Stimulated activated CD8-positive, alpha-beta memory T cell treated with anti-CD3 and anti-CD28 coated beads, Interleukin-15, amount 100 ng/mL, for 1 hour (primary cell): ENCODE measurements at places on chromosomes 7 and 10.

- DNase-seq: no peak
These were observed 87.9 kb upstream of the KAT6B start for GRCh38 chr10:74738542-74738941.

GRCh38 chr10:55065185-55065584 lies 264.2 kb upstream of the PCDH15 start:
- no peak for DNase-seq

- DNase-seq: no peak
These were observed 240.0 kb upstream of the NFE2L3 start for GRCh38 chr7:25911738-25912607.

GRCh38 chr7:21616796-21617436 lies 74.1 kb downstream of the DNAH11 start:
- DNase-seq: no peak

DNA sequence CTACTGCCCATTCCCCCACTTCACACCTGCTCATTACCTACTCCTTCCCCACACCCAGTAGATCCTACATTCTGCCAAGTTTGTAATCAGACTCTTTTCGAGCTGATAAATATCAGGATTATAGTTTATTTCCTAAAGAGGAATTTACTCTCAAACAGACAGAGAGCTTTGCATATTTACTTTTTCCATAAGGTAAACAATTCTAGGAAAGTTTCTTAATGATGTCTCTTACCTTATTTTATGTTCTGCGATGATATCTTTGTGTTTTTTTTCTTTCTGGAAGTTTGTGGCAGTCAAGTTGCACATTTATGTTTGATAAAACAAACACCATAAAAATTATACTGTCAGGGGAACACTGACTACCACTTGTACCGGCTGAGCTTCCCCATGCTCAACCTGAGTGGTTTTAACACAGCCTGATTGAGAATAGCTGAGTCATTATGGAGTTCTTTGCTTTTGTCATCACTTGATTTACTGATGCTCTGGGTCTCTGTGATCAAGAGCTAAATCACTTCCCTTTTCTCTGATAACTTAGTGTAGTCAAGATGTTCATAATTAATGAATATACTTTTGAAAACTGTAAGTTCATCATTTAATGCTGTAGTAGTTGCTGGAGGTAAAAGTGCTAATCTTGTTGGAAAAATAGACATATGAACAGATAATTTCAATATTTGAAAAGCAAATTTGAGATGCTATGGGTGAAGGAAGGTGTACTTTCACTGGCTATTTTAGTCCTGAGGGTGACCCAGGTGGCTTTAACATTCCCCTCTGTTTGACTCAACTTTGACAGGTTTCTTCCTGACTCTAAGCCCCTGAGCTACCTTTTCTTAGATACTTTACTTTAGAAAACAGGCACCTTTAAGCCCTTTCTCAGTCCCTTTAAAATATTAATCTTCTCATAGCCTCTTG lies 1034.5 kb upstream of the LRRTM3 start:
- DNase-seq: no peak

GRCh38 chr7:130896898-130897514 lies 163.0 kb upstream of the KLF14 start:
- DNase-seq: peak; percentile 48

- no peak for DNase-seq
These were observed 1123.5 kb upstream of the AUTS2 start for GRCh38 chr7:68474661-68475216.

DNA sequence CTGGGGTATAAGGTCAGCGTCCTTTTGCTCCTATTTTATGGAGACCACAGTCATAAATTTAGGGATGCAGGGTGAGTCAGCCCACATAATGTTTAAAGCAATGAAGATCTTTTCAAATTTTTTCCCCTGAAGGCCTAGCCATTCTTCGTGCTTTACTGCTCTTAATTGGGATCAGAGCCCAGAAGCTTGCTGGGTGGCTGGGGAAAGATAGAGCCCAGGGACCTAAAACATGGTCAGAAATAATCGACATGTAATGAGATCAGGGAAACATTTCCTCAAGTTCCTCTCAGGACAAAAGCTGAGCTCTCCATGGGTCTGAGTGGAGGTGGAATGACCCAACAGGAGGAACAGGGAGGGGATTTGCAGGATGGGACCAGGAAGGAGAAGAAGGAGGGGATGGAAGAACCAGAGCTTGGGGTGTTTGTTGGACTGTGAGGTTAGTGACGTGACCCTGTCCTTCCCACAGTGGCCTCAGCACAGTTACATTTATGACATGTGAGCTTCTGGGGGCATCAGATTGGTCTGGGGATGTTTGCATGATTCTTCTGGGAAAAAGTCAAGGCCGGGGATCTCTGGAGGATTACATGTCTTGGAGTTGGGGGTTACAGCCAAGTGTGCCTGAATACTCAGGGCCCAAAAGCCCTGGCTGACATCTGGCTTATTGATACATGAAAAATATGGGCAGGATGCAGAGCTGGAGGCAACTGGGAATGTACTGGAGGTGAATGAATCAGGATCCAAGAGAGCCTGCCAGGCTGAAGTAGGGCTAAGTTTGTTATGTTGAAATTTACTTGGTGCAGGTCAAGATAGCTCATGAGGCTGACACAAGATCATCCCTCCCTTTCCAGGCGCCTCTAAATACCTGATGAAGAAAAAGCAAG lies 477.9 kb downstream of the RPS24 start:
- no peak for DNase-seq

DNA sequence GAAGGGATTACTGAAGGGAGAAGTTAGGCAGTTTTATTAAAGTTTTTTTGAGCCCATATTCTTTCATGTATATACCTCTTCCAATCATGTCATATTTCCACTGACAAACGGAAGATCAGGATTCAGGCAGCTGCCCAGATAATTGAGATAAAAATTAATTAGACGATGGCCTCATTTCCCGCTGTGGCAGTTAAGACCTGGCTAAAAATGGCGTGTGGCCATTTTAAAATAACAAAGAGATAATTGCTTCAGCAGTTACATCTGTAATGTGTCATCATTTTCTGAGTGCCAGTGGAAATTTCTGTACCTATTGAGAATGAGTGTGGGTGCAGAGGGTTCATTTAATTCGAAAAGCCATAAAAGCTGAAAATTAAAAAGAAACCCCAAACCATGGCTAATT lies 215.1 kb downstream of the STK31 start:
- no peak for DNase-seq

GRCh38 chr7:16420329-16420648 lies 1.0 kb downstream of the CRPPA start:
- DNase-seq: no peak

DNA sequence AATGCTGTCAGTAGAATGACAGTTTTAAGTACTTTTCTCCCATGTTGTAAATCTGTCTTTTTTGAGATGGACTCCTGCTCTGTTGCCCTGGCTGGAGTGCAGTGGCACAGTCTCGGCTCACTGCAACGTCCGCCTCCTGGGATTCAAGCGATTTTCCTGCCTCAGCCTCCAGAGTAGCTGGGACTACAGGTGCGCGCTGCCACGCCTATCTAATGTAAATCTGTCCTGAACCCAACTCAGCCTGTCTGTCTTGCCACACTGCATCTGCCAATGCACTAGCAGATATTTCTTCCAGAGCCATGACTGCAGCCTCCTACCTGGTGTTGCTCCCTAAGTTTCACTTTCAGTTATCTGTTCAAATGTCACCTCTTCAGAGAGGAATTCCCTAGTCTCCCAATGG lies 264.1 kb downstream of the PHF14 start:
- DNase-seq: no peak

DNA sequence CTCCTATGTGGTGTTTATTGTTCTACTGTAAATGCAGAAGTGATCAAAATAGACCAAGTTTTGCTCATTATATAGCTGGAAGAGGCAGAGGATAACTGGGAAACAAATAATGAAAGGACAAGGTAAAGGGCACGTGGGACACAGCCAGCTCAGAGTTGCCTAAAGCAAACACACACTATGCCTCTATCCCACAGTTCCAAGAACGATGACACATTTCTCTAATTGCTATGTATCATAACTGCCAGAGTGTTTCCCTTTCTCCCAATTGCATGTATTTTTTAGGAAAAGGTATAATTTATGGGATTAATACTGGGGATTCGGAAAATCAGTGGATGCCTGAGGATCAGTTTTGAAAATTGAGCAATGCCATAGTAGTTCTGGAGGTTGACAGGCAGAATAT lies 49.0 kb downstream of the CCDC71L start:
- no peak for DNase-seq

- no peak for DNase-seq
These were observed 544.3 kb upstream of the DPP6 start for GRCh38 chr7:153507885-153508284.

- no peak for DNase-seq
These were observed 179.4 kb upstream of the INHBA start for GRCh38 chr7:41882256-41882655.

DNA sequence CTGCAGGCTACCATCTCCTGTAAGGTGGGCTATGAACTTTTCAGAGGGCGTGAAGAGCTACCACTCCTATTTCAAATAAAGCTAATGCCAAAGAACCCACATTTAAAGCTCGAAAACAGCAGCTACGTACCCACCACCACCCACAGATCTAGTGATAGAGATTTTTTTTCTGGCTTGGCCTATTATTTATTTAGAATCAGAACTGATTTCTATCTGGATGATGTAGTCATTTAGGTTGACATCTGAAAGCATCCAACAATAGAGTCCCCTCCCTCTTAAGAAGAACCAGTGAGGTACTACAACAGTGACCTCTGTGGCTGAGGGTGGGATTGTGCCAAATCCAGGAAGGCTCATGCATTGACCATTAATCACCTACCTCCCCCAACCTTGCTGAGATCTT lies 113.8 kb upstream of the ADO start:
- DNase-seq: no peak

DNA sequence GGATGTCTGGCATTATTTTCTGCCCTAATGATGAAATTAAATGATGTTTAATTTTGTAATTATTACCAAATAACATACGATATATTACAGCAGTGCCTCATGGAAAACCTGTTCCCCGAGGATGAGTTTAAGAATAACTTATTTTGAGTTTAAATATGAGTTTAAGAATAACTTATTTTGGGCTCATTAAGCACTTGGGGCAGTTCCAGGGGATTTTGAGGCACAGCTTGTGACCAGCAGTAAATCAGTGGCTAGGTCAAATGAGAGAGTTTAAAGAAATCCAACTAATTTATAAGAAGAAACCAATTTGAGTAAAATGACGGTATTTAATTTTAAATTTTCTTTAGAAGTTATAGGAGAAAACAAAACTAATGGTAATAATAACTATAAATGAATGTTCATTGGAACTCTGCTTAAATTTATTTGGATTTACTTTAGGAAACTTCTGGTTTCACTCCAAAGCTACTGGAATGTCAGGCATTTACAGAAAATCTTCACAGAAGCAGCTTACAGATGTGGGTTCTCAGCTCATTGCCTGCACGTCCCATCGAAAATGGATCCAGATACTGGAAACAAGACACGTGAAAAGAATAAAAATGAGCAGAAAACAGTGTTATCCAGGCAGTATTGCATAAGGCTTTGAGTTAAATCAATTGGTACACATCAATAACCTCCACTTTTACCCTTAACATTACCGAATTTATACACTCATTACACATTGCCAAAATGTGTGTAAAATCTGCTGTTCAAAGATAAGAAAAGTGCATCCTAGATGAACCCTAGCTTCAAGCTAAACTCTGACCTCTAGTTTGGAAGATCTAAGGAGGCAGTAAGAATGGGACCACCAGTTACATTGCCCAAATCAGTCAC lies 784.5 kb upstream of the IGFBP3 start:
- DNase-seq: no peak

DNA sequence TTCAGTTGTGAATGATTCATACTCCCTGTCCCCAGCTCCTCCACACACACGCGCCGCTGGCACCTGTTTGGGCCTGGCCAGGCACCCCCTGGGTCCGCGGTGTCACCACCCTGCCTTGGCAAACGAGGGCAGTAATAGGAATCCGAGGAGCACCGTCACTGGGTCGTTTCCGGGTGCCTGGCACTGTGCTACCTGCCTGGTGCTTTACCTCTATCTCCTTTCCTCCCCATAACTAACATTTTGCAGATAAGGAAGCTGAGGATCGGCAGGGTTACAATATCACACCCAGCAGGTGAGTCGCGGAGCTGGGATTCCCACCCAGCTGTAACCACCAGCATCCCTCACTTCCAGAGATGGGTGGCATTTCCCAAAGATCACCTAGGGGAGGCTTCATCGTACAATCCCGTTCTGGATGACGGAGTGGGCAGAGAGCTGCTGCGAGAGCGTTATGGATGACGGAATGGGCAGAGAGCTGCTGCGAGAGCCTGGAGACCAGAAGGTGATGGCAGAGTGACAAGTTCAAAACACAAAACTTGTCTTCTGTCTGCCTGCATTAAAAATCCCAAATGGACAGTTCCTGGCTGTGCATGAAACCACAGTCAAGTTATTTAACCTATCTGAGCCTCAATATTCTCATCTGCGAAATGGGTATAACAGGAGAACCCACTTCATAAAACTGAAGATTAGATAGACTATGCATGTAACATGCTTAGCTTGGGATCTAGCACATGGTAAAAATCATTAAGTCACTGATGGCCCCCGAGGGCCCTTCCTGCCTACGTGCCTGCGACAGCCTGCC lies 1.1 kb upstream of the HSPA12A start:
- DNase-seq: no peak

DNA sequence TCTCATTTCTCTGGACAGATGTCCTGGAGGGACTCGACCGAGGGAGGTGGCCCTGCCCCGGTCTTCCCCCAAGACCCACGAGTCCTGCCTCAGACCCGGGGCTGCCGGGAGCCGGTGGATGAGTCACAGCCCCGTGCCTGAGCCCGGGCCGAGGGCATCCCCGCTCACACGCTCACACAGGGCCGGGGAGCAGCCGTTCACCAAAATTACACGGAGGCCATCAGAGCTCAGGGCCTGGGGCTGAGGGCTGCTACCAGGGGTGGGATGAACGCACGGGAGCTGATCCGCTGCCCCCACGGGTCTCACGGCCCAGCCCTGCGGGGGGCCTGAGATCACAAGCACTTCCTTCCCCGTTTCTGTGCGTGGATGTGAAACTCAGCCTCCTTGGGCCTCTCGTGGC lies 17.5 kb downstream of the FAM20C start:
- DNase-seq: no peak

GRCh38 chr10:12847361-12847975 lies 154.0 kb downstream of the CCDC3 start:
- no peak for DNase-seq

DNA sequence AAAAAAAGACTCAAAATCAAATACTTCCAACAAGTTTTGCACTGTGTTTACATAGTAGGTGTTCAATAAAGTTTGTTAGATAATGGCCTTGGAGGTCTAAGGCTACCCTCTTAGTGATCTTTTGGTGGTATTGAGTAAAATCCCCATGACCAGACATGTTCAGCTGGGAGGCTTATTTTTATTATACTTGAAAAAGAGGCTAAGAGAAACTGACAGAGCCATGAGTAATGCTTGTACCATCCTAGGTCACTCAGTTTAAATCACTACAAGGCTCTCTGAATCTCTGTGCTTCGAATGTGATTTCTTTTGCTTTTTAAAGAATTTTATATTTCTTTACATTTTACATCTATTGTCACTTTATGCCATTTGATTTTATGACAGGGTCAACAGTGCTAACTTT lies 90.5 kb downstream of the TWIST1 start:
- DNase-seq: no peak

- DNase-seq: no peak
These were observed 19.6 kb downstream of the NAMPT start for GRCh38 chr7:106265133-106265532.
